ENCODE measurements at places on chromosomes 11 and 22.

DNA sequence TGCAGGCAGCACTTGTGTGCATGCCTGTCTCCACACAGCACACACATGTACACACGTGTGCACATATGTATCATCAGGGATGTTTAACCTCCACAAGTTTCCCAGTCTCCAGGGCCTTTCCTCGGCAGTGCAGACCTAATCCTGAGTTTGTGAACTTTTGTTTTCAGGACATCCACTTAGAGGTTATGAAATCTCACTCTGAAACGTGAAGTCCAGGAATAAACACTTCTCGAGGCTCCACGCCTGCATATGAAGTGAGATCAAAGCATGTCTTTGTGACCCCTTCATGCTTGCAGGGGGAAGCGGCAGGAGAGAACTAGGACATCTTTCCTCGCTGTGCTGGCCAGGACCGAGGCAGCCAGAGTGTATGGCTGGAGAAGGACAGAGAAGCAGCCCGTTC lies 3.1 kb downstream of the SHISAL1 start:
- no peak for DNase-seq

DNA sequence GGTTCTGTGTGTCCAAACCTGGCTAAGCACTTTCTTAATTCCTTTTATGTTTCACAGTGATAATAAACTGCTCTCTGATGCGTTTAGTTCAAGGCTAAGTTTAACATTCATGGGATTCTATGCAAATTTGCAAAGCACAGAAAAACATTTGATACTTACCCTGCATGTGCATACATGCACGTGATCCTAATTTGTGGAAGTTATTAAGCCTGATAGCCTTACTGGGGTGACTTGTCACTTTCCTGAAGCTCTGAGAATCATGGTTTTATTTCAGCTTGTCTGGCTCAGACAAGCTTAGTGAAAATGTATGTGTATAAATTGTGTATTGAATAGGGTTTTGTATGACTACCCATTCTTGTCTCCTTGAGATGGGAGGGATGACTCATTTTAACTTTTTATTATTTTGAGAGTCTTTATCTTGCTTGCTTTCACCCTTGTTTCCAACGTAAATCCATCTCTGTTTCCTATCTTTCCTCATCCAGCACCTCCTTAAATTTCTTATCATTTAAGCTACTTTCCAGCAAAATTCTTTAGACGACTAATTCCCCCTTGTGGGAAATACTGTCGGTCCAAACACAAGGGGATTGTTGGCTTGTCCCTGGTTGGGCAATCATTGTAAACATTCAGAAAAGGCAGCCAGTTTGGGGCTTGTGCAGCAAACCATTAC lies 167.1 kb downstream of the C11orf91 start:
- DNase-seq = no peak

DNA sequence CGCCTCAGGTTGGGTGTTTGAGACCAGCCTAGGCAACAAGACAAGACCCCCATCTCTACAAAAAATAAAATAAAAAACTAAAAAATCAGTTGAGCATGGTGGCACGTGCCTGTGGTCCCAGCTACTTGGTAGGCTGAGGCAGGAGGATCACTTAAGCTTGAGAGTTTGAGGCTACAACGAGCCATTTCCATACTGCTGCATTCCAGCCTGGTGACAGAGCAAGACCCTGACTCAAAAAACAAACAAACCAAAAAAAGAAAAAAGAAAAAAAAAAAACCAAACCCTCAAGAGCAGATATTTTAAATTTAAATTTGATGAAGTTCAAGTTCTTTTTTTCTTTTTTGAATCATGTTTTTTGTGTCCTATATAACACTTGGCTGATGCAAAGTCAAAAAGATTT lies 7.2 kb upstream of the CCDC83 start:
- DNase-seq = no peak

DNA sequence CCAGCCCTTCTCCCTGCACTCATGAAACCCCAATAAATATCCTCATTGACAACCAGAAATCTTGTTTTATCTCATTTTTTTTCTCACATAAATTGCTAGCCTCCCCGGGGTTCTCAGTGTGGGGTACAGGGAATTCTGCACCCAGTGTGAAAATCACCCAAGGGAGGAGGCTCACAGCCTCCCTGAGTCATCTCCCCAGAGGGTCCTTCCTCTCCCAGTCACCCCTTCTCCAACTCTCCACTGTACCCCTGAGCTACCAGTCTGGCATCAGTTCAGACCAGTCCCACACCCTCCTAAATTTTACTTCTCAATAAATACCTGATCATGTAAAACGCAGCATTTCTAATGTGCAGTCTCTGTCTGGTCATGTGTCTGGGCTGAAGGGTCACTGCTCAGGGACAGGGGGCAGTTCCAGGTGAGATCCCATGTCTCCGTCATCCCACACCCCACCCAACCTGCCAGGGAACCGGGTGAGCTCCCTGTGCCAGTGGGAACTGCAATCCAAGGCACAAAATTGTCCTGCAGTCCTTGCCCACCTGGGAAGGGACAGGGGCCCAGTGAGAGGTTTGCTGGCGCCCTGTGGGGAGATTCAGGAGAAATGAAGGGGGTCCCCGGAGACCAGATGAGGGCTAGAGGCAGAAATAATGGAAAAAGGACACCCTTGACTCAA lies 8.3 kb downstream of the IGLL5 start:
- no peak for DNase-seq

GRCh38 chr11:68954836-68955606 lies 25.8 kb downstream of the MRGPRD start:
- DNase-seq = peak; percentile 22

- DNase-seq = no peak
Observed at GRCh38 chr11:76649851-76650372, 20.6 kb downstream of the LRRC32 start.

- no peak for DNase-seq
Observed at GRCh38 chr11:105720096-105720495, 110.2 kb downstream of the GRIA4 start.

DNA sequence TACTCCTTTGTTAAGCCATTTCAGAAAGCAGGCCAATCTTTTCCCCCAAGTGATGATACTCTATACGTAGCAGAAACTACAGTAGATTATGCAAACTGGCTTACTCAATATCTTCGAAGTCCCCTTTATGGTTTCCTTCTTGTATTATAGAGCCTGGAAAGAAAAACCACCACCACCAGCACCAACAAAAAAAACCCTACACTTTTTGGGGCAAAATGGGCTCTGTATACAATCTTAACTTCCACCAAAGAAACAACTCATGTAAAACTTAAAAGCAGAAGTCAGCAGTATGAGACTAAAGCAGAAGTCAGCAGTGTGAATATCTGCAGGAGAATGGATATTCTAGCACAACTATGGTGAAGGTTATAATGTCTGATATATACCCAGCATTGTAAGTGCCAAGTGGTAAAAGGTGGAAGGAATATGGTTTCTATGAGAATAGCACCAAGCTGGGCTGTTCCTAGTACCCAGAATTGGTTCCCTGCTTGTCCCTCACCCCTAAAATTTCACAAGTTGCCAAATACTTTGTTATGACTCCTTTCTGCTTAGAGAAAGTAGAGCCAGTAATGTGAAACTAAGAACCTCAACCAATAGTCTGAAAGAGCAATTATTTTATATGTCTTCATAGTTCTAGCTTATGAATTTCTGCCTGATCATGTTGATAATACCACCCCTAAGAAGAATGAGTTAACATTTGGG lies 252.1 kb downstream of the SBF2 start:
- DNase-seq = no peak

- DNase-seq = no peak
Observed at GRCh38 chr11:120747850-120748814, 236.6 kb downstream of the GRIK4 start.

DNA sequence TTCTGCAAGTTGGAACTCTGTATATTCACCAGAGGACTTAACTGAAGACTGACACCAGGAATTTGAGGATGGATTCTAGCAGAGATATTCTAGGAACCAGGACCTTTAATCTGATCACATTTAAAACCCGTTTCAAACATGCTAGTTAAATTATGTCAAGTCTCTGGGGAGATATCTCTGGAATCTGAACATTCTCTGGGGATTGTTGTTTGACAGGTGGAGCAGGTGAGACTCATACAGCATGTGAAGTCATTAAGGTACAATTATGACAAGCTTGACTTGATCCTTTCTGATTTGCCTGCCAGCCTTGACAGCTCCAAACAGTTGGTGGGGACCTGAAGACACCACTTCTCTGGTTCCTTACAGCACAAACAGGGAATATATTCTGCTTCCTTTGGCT lies 100.3 kb downstream of the FAT3 start:
- no peak for DNase-seq

DNA sequence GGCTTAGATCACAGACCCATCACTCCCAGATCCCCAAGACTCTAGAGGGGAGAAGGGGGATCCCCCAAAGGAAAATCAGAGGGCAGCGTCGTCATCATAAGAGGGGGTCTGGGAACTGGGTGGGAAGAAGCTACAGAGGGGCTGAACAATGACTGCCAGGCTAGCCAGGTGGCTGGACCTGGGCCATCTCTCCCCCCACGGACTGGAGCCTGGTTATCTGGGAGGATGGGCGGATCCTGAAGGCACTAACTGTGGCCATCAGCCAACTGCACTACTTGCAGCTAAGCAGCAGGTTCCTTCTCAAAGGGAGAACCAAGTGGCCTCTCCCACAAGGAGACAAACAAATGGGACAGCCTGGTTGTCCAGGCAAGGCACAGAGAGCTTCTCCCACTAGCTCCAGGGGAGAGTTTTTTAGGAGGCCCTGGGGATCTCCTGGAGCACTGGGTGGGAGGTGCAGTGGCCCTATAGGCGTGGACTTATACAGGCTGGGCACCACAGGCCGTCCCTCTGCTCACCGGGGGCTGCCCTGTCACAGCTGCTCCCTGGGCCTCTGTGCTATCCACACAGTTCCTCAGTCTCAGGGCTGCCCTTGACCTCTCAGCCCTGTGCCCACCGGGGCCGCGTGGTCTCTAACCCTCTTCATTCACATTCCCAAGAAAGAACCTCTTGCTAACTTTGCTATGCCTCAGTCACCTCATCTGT lies 15.4 kb downstream of the P2RY6 start:
- no peak for DNase-seq

DNA sequence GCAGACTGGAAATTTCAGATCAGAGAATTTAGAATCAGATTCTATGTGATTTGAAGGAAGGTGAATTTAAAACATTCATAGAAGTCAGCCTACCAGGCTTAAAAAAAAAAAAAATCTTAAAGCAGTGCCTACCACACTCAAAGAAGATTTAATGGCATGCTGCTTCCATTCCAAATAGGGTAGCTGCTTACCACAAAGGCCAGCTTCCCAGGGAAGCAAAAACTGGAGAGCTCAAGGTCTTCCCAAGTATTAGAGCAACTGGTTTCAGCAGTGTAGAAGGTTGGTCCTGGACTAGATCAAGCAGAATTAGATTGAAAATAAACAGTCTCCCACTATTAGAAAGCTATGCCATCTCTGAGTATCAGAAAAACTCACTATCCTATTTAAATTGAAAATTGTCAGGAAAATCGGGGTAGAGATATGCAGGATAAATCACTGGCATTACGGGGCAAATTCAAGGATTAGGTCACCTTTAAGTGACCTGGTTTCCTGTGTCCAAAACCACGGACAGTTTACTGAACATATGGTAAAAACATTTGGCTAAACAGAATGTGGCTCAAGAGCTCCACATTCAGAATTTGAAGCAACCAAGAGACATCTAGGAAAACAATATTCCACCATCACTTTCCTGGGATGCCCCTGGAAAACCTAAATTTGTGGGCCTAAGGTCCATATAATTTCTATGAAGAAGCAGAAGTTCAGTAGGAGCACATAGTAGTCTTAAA lies 1.3 kb downstream of the C11orf42 start:
- no peak for DNase-seq
